ENCODE measurements at places on chromosomes 2 and 18.

DNA sequence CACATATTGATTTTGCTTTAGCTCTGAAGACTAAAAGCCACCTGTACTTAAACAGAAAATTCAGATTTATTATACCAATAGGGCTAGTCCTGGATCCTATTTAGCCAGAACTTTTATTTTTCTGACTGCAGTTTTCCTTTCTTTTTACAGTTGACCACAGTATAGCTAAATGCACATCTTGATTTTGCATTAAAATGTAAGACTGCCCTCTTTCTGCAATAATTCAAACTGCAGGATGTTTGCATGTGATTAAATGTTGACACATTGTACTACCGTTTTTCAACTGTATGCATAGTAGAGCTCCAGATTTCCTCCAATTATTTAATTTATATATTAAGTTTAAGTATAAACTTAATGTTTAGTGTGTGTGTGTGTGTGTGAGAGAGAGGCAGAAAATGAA is 1262.9 kb downstream of the SUCLG1 start:
- DNase-seq: no peak

GRCh38 chr2:11499081-11499743 is 33.3 kb upstream of the E2F6 start:
- no peak for DNase-seq

DNA sequence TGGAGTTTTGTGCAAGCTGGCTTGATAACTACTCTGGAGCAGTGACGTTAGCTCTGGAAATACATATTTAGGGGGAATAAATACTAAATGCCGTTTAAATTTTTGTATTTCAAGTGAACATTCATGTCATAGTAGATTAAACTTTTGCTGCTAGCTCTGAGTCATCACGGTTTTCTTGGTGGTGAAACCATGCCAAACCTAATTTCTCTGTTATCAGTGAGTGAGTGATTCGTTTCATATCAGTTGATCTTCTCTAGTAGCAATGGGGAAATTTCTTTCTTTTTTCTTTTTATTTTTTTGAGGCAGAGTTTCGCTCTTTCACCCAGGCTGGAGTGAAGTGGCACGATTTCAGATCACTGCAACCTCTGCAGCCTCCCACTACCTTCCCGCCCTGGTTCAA is 211.1 kb downstream of the PTPRM start:
- no peak for DNase-seq

DNA sequence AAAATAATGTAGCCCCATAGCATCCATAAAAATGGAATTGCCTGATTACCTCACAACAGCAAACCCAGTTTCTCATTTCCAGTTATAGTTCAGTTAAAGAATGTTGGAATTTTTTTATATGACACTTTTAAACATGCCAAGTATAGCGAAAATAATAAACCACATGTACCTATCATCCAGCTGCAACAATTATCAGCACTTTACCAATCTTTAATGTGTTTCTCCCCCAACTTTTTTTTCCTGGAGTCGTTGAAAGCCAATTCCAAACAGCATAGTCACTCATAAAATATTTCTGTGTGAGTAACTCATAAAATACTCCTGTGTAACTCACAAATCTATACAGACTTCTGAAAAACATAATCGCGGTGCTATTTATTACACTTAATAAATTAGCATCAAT is 38.1 kb downstream of the SMAD4 start:
- DNase-seq: no peak

- DNase-seq: no peak
These were observed 1047.7 kb upstream of the NRXN1 start for GRCh38 chr2:52079602-52080001.

DNA sequence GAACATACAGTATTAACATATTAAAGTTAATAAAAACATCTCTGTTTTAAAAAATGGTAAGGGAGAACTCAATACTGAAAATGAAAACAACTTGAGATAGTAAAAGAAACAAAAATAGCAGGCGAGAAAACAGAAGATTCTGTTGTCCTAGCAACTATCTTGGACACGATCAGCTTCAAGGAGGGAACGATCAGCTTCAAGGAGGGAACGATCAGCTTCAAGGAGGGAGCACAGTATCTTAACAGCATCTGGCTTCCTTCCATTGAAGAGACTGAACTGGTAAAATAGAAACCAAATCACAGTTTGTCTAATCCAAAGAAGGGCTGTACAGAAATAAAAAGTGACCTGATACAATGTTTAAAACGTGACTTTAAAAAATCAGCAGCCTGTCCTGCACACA is 51.8 kb downstream of the NDUFA10 start:
- DNase-seq: no peak

DNA sequence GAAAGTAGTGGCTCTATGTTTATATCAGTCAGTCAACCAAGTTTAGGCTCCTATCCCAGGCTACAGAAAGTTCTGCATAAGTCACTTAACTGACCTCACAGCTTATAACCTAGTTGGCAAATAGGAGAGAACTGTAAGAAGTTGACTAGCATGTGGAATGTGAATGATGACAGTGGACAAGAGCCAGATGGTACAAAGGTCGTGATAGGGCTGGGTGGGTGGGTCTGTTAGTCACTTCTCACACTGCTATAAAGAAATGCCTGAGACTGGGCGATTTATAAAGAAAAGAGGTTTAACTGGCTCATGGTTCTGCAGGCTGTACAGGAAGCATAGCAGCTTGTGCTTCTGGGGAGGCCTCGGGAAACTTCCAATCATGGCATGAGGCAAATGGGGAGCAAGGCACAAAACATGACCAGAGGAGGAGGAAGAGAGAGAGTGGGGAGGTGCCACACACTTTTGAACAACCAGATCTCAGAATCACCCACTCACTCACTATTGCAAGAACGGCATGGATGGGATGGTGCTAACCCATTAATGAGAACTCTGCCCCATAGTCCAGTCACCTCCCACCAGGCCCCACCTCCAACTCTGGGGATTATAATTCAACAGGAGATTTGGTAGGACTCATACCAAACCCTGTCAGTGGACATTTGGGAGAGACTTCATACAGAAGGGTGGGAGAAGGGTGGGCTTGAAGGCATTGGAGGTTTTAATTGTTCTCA is 68.8 kb downstream of the LTBP1 start:
- DNase-seq: no peak

DNA sequence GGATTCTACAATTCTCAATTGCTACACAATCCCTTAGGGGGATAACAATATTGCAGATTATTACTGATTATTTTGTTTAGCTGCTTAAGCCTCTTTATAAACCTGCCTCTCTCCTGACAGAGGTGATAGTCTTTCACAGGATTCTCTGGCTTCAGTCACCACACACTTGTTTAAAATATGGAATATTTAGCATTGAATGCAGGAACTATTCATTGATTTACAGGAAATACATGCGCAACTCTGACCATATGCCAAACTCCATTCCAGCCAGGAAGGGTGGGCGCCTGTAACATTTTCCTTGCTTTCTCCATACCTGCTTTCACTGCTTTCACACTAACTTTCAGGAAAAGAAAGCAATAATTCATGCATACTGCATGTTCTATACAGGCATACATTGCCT is 44.8 kb upstream of the ARHGAP15 start:
- no peak for DNase-seq

GRCh38 chr18:10169814-10170213 is 256.0 kb downstream of the VAPA start:
- no peak for DNase-seq

DNA sequence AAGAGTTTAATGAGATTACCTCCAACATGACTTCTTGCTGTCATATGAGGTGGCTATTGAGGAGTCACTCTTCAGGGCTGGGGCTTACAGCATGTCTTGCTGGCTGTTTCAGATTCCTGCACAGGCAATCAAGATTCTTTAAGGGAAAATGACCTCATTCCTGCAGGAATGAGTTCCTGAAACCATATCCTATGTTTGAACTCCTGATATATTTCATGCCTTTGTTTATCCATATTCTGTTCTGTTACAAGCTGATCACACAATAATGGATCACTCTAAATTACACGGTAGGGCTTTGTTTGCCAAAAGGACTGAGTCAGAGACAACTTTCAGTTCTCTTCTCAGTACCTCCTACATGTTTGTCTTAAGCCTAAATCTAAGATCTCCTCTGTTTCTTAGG is 879.8 kb upstream of the PIK3C3 start:
- DNase-seq: no peak

GRCh38 chr18:41630232-41630886 is 324.7 kb upstream of the PIK3C3 start:
- DNase-seq: no peak

- no peak for DNase-seq
These were observed 32.3 kb upstream of the IMPA2 start for GRCh38 chr18:11948852-11949523.

DNA sequence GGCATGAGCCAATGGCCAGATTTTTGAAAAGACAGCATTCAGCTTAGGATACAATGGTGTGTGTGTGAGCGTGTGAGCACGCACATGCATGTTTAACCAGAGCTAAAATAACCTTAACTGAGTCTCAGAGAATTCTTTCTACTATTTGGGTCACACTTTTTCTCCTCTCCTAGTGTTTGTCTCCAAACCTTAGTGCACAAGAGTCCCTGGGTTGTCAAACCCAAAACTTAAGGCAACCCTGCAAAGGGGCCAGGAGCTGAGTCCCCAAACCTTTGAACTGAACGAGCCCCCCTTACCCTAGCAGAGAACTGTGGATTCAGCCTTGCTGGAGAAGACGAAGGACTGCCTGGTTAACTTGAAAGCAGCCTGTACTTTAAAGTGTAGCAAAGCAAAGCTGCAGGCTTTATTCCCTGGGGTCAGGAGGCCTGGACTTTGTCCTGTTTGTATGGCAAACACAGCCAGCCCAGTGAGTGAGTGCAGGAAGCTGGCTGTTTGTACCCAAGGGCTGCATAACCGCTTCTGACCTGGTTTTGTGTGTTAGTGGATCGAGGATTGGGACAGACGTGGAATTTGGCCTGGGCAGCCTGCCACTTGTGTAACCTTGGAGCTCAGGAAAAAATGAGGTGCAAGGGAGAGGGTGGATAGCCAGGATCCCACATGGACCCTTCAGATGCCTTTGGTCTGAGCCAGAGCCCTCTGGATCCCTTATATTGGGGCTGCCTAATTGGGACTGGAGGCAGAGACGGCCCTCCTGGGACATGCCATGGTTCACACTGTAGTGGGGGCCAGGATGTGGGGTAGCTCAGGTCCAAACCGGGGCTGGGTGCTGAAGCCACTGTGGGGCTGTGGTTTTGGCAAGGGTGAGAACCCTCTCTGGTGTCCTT is 6.4 kb upstream of the PSMD1 start:
- DNase-seq: no peak

- no peak for DNase-seq
These were observed 127.8 kb upstream of the PPP1CB start for GRCh38 chr2:28623582-28624405.

GRCh38 chr18:70228536-70228935 is 23.0 kb upstream of the RTTN start:
- no peak for DNase-seq

DNA sequence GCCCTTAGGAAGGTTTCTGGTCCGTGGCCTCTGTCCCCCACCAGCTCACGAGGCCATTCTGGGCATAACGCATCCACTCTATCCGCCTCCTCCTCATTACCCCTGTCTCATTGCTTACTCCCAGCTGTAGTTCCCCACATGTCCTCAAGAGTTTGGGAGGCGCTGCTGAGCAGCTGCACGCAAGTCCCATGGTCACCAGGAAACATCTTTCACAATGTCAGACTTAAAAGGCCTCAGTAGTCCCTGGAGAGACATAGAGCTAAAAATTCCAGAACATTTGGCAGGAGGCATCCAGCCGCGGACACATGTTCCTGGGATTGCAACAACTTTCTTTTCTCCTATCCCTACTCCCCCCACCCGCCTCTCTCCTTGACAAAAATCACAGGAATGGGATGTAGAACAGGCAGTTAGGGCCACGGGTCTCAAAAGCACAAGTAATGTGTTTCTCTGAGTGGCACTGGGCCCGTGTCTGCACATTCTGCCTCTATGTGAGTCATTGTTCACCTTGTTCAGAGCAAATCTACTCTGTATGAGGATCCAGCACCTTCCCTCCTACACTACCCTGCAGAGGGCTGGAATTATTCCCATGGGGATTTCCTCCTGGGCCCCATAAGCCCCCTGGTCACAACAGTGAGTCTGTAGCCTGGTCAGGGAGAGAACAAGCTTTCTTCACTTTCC is 8.1 kb downstream of the LBH start:
- DNase-seq: no peak

DNA sequence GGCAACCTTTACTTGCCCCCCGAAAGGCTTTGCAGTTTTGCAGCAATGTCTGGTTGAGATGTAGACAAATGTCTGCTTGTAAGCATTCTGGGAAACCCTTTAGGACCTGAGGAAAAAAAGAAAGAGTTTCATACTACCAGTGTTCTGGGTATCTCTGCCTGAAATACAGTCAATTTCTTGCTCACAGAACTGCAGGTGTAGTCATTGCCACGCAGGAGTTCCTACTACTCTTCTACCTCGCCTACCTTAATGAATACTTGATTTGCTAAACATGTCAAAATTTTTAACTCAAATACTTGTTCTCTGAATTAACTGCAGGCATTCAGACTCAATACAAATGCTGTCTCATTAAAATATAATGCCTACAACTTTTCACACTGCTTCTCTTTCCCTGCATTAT is 56.4 kb downstream of the GCA start:
- no peak for DNase-seq

DNA sequence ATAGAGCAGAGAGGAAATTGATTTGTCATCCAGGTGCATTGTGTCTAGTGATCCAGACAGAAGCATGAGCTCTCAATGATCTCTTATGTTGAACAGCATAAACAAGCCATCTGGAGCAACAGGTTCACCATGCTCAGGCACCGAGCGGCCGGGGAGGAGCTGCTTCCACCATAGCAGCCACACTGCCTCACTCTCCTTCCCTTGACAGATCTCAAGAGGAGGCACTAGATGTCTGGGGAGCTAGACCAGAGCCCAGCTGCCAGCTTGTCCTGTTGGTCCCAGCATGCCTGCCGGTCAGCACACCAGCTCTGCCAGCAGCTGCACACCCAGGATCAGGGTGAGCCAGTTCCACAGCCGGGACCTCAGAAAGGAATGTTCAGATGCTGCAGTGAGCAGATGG is 17.5 kb upstream of the LONRF2 start:
- DNase-seq: no peak

DNA sequence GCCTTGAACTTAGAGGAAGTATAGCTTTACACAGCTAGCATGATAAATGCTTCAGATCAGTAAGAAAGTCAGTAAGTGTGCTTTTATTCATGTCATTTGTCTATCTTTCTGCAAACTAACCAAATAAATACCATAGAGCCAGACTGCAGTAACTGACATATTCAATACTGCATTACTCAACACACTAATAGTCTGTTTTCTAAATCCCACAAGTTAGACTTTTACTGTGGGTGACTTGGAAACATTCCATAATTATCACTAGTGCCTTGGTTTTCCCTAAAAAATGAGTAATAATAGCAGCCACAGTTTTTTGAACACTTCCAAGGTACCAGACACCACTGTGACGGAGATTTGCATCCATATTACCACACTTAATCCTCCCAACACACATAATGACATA is 33.0 kb downstream of the ACVR1 start:
- no peak for DNase-seq

DNA sequence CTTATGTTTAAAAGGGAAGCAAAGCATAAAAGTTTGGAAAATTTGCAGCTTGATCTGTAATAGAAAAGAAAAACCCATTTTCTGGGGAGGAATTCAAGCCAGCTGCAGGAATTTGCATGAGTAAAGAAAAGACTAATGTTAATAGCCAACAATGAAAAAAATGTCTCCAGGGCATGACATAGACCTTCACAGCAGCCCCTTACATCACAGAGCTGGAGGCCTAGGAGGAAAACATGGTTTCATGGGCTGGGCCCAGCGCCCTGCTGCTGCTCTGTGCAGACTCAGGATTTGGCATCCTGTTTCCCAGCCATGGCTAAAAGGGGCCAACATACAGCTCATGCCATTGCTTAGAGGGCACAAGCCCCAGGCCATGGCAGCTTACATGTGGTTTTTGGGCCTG is 411.6 kb upstream of the MC4R start:
- DNase-seq: no peak

GRCh38 chr18:75839041-75839440 is 411.5 kb upstream of the SMIM21 start:
- DNase-seq: no peak
